ENCODE measurements at places on chromosomes 3 and 15.

- DNase-seq: no peak
These were observed 326.2 kb downstream of the RYR3 start for GRCh38 chr15:33636958-33637357.

DNA sequence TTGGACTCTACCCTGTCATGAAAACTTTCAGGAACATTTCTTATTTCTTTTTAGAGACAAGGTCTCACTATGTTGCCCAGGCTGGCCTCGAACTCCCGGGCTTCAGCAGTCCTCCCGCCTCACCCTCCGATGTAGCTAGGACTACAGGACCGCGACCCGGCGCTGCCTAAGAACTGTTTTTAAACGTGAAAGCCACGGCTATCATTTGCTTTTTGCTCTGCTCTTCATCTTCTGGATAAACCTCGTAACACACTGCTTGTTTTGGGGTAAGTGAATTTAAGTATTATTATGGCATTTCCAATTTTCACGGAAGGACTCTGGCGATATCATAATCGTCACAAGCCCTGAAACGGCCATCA, 14.3 kb upstream of the CCNL1 start:
- no peak for DNase-seq

DNA sequence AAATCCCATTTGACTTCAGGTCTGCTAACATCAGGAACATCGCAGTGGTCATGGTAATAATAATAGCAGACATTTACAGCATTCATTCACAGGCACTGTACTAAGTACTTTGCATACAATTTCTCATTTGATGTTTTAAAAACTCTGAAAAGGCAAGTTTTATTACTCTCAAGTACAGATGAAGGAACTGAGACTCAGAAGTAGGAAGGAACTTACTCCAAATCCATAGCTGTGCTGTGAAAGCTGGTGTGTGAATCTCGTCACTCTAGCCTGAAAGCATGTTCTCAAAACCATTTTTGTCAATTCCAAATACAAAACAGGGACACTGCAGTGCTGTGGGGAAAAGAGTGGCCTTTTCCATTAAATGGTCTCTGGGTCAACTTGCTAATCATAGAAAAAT, 179.9 kb downstream of the FAM43A start:
- no peak for DNase-seq

DNA sequence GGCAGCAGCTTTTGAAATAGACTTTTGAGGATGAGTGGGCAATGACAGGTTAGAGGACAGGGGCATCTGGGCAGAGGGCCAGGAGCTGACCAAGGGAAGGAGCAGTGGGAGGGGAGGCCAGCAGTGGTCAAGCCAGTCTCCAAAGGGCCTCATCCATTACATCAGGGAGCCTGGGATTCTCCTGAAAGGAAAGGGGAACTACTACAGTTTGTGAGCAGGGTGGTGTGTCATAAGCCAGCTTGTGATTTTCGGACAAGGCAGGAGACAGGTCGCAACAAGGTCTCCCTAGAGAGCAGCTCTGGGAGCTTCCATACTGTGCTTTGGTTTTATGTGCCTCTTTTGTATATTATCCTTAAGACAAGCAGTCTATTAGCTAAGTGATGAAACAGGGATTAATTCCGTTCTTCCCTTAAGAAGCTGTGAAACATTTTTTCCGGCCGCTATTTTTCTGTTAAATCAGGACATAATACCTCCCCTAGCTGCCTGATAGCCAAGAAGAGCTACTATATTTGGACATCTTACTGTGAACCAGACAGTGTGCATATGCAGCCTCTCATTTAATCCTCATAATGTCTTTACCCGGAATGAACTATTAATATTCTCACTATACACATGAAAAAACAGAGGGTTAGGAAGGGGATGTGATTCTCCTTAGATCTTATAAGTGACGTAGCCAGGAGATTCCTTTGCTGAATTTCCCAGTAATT, 46.4 kb downstream of the C2CD4B start:
- DNase-seq: peak; percentile 47

DNA sequence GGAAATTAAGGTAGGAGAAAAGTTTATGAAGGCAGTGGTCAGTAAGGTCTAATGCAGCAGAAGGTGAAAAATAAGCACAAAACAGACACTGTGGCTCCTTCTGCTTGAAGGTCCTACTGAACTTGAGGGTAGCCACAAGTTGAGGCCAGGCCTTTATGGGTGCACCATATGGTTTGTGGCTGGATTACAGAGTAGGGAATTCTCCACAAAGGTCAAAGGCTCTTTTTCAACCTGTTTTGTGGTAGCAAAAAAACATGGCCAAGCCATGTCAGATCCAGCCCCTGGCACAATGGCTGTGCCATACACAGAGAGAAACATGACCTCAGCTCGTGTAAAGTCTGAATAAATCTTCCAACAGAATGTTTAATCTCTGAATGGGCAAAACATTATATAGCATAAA, 214.0 kb downstream of the SATB1 start:
- no peak for DNase-seq

- DNase-seq: no peak
These were observed 99.4 kb upstream of the HACD2 start for GRCh38 chr3:123684209-123684608.

- no peak for DNase-seq
These were observed 593 bp upstream of the RSL24D1 start for GRCh38 chr15:55197362-55197705.

DNA sequence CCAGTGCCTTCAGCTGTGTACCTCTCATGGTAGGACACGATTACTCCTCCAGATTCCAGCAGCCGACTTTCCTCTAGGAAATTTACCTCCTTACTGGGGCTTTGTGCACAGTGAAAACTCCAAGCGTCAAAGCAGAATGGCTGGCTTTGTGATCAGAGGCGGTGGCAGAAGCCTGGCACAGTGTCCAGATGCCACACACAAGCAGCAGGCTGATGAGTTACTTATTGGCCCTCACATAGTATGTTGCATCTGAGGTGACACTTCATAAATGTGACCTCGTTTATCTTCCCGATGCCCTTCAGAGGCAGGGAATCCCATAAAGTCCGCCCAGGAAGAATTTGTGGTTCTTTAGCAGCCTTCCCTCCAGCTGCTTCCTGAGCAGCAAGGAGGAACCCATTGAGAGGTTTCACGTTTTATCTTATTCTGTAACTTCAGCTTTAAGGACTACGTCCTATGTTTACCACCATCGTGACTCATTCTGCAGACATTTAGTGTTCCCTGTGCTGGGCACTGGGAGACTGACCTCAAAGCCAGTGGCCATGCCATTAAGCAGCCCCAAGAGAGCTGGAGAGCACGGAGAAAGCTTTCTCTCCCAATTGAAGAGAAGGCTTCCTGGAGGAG, 107.1 kb upstream of the C15orf61 start:
- DNase-seq: peak; percentile 85

DNA sequence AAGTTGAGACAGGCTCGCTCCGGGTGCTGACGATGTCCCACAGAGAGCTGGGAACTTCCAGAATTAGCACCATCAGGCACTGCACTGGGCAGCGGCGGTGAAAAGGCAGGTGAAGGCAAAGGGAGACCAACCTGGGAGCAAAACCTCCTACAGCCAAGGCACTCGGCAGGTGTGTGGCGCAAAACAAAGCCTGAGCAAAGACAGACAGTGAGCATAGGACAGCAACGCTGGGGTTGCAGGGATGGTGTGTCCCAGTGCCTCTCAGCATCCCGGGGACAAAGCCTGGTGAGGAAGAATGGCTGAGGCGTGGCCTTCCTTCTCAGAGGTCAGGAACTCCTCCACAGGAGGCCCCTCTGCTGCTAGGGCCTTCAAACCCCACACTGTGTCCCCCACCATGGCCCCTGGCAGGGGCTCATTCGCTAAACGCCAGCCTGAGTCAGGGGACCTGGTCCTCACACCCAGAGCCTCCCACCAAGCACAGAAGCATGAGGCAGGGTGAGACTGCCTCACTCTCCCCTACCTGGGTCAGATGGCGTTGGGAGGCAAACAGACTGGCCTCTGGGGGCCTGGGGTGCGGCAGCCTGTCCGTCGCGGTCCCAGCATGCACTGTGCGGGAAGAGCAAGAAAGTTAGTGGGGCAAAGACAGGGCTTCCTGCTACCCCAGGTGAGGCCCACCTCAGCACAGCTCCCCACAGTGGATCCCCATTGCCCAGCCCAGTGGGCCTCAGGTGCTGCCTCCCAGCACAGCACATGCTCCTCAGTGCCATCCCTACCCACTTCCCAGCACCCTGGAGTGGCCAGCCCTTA, 44.1 kb upstream of the LINGO1 start:
- DNase-seq: no peak

GRCh38 chr3:123024056-123024455, 3.5 kb downstream of the SEMA5B start:
- DNase-seq: no peak

- DNase-seq: peak; percentile 18
These were observed 669.0 kb downstream of the FHIT start for GRCh38 chr3:60582288-60582687.

GRCh38 chr3:196652961-196653795, 13.7 kb downstream of the NRROS start:
- DNase-seq: no peak

DNA sequence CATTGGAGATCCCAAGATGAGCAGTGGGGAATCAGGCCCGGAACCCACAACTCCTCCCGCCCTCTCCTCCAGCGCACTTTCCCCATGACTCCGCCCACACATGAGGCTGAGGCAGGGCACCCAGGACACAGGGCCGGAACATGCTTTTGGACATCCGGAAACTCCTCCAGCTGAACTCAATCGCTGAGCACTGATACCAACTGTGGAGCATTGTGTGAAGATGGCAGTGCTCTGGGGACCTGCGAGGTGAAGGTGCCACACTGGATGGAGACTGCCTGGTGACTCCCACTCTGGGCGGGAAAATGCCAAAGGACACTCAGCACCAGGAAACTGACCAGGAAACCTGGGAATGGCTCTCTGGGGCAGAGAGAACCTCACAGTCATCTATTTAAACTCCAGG, 189.1 kb downstream of the FAM43A start:
- DNase-seq: no peak

DNA sequence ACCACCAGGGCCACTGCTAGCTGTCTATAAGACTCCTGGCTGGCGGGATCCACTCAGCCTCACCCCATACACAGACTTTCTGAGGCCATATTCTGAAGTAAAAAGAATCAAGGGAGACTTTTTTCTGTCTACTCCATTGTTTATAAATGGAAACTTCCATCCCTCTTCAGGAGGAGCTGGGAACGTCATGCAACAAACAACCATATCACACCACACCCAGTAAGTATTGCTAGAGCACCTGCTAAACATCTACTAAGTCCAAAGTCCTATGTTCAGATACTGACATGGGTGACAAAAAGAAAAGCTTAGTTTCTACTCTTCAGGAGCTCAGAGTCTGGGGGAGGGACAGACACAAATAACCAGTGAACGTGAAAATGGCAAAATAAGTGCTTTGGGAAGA, 324.8 kb upstream of the ONECUT1 start:
- DNase-seq: no peak

DNA sequence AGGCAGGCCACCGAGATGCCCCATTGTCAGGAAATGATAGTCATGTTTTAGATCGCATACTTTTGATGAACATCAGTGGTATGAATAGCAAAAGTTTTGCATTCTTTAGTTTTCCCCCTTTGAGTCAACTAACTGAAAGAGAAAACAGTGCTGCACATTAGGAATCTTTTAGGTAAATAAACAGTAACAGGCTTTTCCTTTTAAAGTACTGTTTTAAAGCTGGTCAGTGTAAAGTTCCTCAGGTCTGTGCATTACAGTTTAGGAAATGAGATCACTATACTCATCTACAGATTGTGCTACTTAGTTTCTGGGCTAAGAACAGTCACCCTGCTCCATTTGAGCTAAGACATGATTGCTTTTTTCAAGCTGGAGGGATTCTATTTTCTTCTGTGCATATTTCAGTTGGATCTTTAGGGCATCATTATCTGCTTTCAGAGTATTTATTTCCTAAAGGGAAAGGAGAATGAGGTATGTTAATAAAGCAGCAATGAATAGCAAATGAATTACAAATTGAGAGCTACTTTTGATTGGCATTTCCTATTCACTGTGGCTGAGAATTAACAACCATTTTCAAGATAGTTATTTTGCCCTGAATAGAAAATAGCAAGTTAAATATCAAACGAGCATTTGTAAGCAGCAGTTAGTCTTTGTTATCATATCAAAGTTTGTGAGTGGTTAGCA, 36.5 kb downstream of the FAM98B start:
- peak; percentile 32 for DNase-seq

GRCh38 chr3:71917545-71917944, 132.6 kb upstream of the PROK2 start:
- DNase-seq: no peak

DNA sequence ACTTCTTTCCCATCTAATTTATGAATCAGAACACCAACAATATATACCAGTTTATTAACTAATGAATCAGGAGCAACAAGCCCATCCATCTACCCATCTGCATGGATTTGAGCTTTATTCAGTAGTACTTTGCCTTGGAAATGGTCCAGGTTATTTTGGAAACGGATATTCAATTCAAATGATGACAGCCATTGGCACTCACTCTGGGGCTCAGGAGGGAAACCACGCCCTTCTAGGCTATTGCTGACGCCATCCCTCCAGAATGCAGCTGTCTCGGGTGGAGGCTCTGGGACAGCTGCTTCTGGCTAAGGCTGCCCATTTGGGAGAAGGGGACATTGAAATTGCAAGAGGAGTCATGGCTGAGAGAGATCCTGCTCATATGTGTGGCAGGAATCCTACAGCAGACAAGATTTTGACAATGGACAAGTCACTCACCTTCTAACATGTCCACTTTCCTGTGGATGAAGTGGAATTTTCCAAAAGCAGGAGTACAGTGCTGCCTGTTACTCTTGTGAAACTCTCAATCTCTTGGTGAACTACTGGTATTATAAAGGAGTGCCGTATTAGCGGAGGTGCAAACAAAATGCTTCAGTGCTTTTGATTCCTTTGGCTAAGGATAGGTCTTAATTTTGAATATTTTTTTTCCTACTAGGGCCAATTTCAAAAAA, 29.3 kb upstream of the TRAK1 start:
- peak; percentile 82 for DNase-seq

- no peak for DNase-seq
These were observed 167.0 kb downstream of the EBLN2 start for GRCh38 chr3:73228437-73228836.

DNA sequence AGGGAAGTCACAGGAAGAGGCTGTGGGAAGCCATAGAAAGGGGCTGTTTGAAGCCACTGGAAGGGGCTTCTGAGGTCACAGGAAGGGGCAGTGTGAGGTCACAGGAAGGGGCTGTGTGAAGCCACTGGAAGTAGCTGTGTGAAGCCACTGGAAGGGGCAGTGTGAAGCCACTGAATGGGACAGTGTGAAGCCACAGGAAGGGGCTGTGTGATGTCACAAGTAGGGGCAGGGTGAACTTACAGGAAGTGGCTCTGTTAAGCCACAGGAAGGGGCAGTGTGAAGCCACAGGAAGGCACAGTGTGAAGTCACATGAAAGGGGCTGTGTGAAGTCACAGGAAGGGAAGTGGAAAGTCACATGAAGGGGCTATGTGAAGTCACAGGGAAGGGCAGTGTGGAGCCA, 33.1 kb downstream of the GASK1A start:
- no peak for DNase-seq

- peak; percentile 45 for DNase-seq
These were observed 17.9 kb upstream of the CRABP1 start for GRCh38 chr15:78322243-78322642.

- peak; percentile 62 for DNase-seq
These were observed 57.5 kb upstream of the SIN3A start for GRCh38 chr15:75508840-75509532.

- peak; percentile 66 for DNase-seq
These were observed 79.5 kb downstream of the CHRD start for GRCh38 chr3:184459355-184459754.

All from mesenchymal stem cell (in vitro differentiated cells and primary cell).